ENCODE measurements at places on chromosomes 6 and 20.

DNA sequence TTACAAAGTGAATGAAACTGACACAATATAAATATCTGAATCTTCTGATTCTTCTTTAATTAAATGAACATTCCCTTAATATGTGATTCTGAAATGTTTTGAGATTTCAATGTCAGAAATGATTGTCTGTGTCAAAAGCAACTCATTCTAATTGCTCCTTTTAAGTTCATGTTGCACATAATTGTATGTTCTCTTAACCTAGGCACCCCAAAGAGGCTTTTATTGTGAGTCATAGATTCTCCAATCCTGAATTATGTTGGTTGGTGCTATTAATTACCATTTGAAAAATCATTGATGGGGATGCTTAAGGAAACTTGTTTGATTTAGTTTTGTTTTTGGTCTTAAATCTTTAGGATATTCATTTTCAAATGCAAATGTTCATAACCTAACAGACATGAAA is 829.7 kb upstream of the CITED2 start:
- no peak for DNase-seq

DNA sequence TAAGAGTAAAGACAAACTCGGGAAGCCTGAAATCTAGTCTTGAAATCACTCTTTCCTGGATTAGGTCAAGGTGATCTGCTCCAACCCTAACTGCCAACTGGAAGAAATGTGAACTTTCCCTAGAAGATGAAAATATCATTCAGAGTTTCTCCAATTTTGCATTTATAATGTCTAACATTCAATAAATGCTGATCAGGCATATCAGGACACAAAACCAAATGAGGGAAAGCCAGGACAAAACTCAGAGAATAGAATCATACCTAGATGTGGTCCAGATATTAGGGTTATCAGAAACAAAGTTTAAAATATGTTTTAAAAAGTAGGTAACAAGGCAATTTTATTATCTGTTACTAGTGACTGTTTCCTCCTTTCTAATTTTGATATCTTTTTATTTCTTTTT is 335.5 kb upstream of the MAP3K7 start:
- DNase-seq = no peak

DNA sequence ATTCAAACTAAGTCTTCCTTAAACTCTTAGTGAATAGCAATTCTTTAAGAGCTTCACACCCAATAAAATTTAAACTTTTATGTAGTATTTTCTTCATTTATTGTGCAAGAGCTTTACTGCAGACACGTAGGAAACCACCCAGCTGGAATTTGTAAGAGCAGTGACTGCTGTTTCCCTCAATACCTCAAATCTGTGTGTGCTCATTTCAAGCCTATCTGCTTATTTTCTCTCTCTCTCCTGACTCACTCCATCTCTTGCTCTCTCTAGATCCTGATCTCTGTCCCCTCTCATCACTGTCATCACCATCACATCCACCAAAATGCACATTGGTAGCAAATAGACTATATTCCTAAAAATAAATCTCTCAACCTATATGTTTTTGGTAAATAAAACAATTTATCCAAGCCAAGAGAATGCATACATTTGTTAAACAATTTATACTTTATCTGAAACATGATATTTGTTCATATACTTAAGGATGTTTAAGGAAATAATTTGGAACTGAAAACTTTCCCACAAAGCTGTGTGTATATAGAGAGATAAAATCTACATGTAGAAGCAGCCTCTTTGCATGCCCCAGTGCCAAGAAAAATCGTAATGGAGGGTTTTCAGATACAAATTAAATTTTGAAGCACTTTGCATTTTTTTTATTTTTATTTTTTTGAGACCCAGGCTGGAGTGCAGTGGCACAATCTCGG is 273.0 kb downstream of the TFAP2A start:
- DNase-seq = peak; percentile 84

DNA sequence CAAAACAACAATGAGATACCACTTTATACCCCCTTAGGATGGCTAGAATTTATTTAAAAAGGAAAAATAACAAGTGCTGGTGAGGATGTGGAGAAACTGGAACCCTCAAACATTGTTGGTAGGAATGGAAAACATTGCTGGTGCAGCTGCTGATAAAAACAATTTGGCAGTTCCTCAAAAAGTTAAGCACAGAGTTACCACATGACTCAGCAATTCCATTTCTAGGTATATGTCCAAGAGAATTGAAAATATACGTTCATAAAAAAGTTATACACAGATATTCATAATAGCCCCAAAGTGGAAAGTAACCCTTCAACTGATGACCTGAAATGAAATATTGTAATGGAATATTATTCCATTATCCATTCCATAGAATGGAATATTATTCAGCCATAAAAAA is 55.0 kb downstream of the CD83 start:
- DNase-seq = peak; percentile 42

- peak; percentile 97 for DNase-seq
Observed at GRCh38 chr6:17865798-17866725, 121.4 kb downstream of the KIF13A start.

GRCh38 chr6:27149150-27149549 is 98.4 kb upstream of the PRSS16 start:
- DNase-seq = no peak

- peak; percentile 82 for DNase-seq
Observed at GRCh38 chr6:25138233-25138933, 140.8 kb upstream of the CARMIL1 start.

GRCh38 chr6:52557389-52558265 is 19.2 kb downstream of the TRAM2 start:
- DNase-seq = no peak

DNA sequence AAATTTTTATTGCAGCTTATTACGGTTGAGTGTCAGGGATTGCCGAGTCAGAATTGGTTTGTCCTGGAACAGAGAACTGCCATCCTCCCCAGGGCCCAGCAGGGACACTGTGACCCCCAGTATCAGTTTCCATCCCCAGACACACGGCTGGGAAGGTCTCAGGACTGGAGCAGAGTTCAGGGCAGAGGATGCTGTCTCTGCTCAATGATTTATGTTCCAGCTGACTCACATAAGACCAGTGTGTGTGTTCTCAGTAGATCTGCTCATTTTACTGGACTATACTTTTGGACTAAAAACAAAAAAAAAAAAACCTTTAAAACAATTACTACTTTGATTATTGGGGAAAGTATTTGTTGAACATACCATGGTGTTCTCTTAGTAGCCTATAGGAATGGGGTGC is 44.2 kb downstream of the FNDC1 start:
- no peak for DNase-seq

DNA sequence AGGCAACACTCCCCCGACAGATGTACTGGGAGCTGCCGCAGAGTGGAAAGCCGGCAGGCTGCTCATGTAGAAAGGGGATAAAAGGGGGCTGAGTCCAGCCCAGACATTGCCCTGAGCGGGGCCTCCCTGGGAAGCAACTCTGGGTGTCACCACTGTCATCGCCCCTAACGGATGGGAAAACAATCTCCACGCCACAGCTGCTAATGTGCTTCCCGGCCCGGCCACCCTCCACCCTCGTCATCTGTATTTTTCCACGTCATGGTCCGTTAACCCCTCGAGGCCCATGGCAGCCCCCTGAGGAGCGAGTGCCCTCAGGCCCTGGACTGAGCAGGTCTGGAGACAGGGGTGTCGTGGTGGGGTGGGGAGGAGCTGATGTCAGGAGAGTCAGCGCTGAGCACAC is 227.4 kb downstream of the DLL1 start:
- no peak for DNase-seq

DNA sequence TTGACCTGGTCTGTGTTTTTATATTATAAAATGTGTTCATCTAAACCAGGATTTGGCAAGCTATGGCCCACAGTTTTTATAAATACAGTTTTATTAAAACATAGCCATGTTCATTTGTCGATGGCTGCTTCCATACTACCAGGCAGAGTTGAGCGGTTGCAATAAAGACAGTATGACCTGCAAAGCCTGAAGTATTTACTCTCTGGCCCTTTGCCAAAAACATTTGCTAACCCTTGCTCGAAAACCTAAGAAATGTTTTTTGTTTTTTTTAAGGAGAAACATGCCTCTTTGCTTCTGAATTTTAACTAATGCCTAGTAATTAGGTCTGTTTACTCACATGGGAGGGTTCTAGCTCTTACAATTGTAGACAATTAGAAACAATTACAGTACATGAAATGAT is 67.4 kb upstream of the SMIM28 start:
- peak; percentile 50 for DNase-seq

- no peak for DNase-seq
Observed at GRCh38 chr6:113558431-113558830, 298.7 kb upstream of the MARCKS start.

DNA sequence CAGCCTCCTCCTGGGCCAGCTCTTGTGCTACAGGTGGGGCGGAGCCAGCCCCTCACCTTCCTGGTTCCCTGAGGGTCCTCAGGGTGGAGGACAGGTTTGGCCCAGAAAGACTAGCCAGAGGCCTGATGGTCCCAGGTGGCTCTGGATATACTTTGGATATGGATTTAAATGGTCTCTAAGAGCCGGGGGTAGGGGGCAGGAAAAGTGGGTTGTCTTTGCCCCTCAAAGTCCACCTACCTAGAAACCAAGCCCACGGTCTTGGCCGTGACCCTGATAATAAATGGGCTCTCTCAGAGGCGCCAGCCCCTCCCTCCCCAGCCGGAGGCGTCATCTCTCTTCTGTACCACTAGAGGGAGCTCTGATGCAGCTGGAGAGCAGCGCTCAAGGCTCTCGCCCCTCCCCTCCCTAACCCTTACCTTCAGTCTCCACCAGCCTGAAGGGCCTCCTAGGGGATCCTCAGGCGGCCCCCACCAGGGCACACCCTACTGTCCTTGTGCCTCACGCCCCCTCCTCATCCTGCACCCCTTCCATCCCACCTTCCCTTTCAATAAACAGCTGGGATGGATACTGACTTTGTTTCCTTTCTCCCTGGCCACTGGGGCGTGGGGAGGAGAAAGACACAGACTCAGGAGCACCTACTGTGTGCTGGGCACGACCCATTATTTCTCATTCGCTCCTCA is 7.5 kb downstream of the NRSN2 start:
- peak; percentile 60 for DNase-seq

- DNase-seq = no peak
Observed at GRCh38 chr20:62655282-62656196, 13.2 kb downstream of the SLCO4A1 start.

Data from iris pigment epithelial cell (primary cell).